ENCODE measurements at places on chromosomes 16 and 17.

- no peak for DNase-seq
These were observed 379.6 kb downstream of the TOX3 start for GRCh38 chr16:52167328-52167727.

- peak; percentile 51 for DNase-seq
These were observed 49.2 kb downstream of the METRNL start for GRCh38 chr17:83128306-83129240.

DNA sequence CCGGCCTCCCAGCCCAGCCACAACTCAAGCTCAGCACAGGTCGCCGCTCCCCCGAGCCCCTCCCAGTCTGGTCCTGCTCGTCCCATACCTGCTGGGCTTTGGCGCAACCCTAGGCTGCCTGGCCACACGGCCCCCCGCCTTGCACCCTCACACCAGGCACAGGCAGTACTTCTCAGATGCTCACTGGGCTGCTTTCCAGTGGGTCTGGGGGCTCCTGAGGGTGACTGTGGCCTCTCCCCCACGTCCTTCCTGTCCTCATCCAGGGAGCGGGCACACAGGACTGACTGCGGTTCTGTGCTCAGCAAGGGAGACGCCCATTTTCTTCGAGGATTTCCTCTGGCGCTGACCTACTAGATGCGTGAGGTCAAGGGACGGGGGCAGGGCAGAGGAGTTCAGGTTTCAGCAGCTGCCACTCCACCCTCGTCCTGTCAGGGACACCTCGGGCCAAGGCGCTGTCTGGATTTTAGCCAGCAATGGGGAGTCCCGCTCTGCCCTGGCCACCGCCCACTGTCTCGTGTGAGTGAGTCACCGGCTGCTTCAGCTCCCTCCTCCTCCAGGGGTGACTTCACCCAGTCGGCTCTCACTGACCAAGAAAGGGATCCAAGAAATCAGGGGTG lies 115.8 kb downstream of the NPIPB11 start:
- DNase-seq, result peak; percentile 97

DNA sequence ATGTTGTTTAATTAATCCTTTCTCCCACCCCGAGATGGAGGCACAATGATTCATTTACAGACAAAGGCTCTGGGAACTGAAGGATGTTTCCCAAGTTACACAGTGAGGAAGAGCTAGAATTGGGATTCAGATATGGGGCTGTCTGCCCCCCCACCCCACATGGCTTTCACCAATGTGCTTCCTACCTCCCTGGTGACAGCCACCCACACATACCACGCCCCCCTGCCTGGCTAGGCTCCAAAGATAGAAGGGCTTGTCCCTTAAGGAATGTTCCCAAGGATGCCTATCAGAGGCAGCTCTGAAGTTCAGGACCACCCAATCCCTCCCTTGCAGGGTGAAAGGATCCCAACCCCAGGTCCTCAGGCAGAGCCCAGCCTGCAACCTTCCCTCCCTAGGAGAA lies 32.9 kb downstream of the CFAP20 start:
- DNase-seq, result no peak

DNA sequence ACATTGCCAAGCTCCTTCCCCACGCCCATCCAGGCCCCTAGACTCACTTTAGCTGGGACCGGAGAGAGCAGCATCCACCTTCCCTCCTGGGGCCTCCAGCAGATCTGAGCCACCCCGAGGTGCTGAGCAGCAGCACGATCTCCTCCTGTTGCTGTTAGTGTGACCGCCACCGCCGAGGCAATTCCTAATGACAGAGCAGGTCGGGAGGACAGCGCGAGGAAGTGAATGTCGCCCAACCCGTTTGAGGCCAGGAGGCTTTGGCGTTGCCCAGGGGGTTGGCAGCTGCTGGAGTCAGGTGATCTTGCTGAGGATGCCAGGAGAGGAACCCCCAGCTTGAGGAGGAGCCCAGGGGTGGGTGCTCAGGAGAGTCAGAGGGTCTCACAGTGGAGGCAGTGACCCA lies at the start of gene RNF222:
Gene RNF222 (minus strand): TSS at position 192 of the 400 bp plus-strand sequence. CDS start 4,366 bp downstream, outside the sequence.
- DNase-seq, result no peak

- DNase-seq, result no peak
These were observed 86.7 kb upstream of the ELAC2 start for GRCh38 chr17:13104576-13104975.

GRCh38 chr16:84787263-84787622 lies 32.5 kb upstream of the CRISPLD2 start:
- no peak for DNase-seq

GRCh38 chr17:31608659-31609254 lies 217.3 kb downstream of the RAB11FIP4 start:
- no peak for DNase-seq

DNA sequence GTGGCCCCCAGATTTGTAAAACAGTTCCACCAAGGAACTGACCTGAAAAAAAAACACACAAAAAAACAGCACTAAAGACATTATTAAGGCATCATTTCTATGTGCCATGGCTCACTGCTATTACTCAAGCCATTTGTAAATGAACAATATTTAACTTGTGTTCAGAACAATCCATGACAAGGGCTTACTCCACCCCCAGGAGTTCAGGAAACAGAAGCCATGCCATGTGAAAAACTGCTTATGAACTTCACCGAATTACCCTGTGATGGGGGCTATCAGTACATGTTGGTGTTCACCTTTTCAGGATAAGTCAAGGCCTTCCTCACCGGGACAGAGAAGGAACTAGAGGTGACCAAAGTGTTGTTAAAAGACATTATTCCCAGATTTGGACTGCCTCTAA lies 19.2 kb downstream of the ACSM1 start:
- DNase-seq, result no peak

- no peak for DNase-seq
These were observed 15.7 kb downstream of the RHBDF2 start for GRCh38 chr17:76485569-76485968.

DNA sequence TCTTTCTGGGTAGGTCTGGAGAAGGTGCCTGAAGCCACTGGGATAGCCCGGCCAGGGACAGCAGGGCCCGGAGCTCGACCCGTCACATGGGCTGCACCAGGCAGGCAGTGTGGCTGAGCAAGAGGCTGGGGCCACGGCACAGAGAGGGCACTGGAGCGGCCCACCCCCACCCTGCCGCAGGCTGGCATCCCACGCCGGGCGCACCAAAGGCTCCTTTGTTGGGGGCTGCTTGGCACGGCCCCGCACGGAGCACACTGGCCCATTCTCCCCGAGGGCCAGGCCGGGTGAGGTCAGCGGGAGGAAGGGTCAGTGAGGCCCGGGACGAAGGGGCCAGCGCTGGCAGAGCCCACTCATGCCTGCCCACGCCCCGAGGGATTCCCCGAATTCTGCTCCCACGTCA lies 36.5 kb upstream of the PVALEF start:
- no peak for DNase-seq

DNA sequence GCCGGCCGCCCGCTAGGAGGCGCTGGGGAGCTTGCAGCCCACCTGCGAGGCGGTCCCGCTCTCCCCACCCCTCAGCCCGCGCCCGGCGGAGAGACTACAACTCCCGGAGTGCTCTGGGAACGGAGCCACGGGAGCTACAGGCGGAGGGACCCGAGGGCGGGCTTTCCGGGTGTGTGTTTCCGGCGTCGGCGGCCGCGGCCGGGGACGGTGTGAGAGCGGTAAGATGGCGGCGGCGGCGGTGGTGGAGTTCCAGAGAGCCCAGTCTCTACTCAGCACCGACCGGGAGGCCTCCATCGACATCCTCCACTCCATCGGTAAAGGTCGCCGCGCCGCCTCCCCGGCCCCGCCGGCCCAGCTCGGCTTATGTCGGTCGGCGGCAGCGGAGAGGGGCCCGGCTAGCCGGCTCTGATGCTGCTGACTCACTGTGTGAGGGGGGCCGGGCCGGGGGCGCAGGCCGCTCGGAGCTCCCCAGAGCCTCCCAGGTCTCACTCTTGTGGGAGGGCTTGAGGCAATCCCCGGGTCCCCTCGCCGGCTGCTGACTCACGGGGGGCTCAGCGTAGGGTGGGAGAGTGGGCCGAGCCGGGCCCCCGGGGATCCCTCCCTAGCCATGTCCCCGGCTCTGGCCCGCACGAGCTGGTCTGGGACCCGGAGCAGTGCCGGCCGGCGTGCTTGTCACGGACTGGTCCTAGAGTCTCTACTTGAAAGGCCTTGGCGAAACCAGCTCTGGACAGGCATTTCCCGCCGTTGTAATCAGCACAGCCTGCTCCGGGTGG lies at the start of gene PSMD11:
Gene PSMD11 (plus strand): TSS at position 210 of the 773 bp plus-strand sequence. CDS start 14 bp downstream, at position 224.
- peak; percentile 97 for DNase-seq

DNA sequence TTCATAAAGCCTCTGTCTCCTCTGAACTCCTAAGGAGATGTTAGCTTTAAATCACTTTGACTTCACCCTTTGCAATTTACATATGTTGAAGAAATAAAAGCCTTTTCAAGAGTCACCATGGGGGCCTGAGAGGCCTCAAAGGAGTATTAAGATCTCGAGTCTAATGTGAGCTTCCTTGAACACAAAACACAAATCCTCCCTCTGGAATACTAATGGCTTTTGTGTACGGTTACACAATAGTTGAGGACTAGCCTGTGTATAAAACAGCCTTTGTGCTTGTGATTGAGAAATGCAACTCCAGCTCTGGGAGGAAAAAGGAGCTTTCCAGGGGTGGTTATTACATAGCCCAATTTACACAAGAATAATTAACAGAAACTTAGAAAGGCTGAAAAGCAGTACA lies 1140.2 kb downstream of the CDH11 start:
- DNase-seq, result no peak

DNA sequence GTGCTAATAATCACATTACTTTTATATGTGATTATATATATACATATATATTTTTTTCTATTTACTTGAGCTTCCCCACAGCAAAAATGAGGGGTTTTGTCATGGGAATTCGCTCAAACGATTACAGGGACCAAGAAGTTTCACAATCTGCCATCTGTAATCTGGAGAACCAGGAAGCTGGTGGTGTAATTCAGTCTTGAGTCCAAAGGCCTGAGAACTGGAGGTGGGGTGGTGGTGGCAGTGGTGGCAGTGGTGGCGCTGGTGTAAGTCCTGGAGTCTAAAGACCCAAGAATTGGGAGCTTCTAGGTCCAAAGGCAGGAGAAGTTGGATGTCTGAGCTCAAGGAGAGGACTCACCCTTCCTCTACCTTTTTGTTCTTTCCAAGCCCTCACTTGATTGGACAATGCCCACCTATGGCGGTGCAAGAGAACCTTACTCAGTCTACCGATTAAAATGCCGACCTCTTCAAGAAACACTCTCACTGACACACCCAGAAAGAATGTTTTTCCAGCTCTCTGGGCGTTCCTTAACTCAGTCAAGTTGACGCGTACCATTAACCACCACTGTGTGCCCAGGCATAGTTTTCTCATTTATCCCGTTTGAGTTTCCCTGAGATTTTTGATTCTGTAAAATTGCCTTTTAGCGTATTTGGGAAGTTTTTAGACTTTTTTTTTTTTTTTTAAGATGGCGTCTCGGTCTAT lies 31.9 kb downstream of the POLR2A start:
- no peak for DNase-seq

DNA sequence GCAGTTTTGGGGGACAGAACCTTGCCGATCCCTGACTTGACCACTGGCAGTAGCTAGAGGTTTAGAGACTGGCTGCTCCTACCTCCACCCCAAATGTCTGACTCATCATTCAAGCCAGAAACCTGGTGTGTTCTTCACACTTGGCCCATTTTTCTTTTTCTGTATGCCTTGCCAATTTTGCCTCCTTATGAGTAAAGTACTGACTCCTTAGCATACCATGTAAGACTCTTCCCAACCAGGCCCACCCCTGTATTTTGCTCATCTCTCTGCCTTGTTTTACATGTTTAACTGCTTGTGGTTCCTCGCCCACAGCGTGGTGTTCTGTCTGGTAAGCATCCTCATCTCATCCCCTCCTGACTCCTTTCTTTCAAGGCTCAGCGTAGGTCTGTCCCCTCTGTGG lies 37.9 kb downstream of the NUP88 start:
- DNase-seq, result no peak

- no peak for DNase-seq
These were observed 79.8 kb upstream of the TBC1D3K start for GRCh38 chr17:37844158-37844976.

DNA sequence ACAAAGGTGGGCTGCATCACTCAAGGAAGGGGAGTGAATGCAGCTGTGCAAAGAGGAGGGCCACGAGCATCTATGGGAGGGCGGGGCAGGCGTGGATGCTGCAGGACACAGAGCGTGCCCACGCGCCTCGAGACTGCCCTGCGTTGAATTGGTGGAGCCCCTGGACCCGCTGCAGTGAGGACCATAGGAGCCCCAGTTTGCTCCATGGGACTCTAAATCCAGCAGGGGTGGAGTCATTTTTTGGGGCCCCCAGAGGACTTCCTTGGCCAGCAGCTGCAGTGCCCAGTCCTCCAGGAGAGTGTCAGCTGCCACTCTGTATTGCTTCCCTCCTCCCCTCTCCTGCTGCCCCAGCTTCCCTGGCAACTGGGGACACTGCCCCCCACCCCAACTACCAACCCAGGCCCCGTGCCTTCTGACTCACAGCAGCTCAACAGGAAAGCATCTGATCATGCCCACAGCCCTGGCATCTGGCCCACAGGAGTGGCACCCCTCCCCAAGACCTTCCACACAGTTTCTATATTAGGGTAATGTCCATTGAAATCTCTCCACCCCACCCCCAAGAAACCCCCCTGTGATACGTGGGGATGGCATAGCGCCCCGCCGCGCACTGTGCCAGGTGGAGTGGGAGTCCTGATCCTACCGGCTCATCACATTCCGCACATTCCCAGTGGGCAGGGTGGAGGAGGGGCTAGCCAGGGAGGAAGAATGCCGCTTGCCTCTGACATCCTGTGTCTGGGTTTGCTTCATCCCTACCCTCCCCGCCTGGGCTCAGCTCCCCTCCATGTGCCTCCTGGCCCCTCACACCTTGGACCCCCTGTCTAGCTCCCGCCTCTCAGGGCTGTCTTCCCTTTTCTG lies 27.8 kb upstream of the ITGA3 start:
- no peak for DNase-seq

GRCh38 chr16:2773188-2773968 lies 3.7 kb downstream of the ELOB start:
- no peak for DNase-seq

DNA sequence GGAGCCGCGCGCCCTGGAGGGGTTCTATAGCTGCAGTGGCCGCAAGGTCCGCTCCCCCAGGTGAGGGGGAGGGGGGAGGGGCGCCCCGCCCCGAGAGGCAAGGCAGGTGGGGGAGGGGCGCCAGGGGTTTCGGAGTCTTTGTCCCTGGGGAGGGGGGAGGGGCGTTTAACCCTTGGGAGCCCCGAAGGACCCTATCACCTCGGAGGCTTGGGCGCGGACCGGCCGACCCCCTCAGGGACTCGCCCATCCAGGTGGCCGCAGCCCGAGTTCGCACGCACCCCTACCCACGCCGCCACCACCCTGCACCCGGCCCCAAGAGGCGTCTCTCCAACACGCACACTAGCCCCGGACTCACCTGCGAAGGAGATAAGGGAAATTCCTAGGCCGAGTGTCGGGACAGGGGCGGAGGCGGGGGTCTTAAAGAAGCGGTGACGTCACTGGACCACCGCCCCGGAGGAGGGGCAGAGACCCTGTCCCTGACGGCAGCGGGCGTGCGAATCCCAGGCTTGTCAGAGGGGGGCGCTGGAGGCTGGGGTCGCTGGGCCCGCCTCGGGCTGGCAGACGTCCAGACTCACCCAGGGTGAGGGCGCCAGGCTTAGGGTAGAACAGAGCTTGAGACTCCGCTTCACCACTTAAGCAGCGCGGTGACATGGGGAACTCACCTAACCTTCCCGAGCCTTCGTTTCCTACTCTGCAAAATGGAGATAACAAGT lies at the start of gene CLDN6:
Gene CLDN6 (minus strand): TSS at position 390 of the 713 bp plus-strand sequence. CDS start 2,162 bp downstream, outside the sequence.
- no peak for DNase-seq

- DNase-seq, result peak; percentile 90
These were observed 11.5 kb upstream of the PITPNA start for GRCh38 chr17:1573932-1574696.

- no peak for DNase-seq
These were observed 133.1 kb downstream of the ABCA8 start for GRCh38 chr17:68821860-68822696.

GRCh38 chr17:3964203-3965117 lies at the start of gene ATP2A3:
Gene ATP2A3, minus strand, starts transcription at chr17:3964437. Its CDS starts 146 bp downstream, at chr17:3964291.
- DNase-seq, result no peak

- DNase-seq, result no peak
These were observed 54.6 kb downstream of the SRCIN1 start for GRCh38 chr17:38551121-38551520.
